Smooth muscle cell of the pulmonary artery (primary cell): ENCODE measurements at places on chromosomes 13 and 19. TPM values are rescaled to one million over a fixed set of nuclear protein-coding genes. Genes with fewer than 3 reads are reported as not detected.

ENOX1 gene
- 5.5 and 7.6 TPM in 2 replicates for total RNA-seq

ADPRHL1 gene
- 0.85 and 1.1 TPM in 2 replicates for total RNA-seq

LSR gene
- 0.20 and 0.33 TPM in 2 replicates for total RNA-seq

PCDH17 gene
- 0.26 and 2.7 TPM in 2 replicates for total RNA-seq

PSG7 gene
- 0.30 TPM in 1 of 2 replicates, not detected in the other for total RNA-seq

LGALS7 gene
- not detected in 2 replicates for total RNA-seq

LENG9 gene
- total RNA-seq: 10.4 and 12.7 TPM in 2 replicates

YJEFN3 gene
- total RNA-seq: 0.26 and 0.40 TPM in 2 replicates

SPART gene
- 152 and 153 TPM in 2 replicates for total RNA-seq

PLVAP gene
- 0.20 and 0.33 TPM in 2 replicates for total RNA-seq

SKA3 gene
- 0.83 and 2.0 TPM in 2 replicates for total RNA-seq

COL5A3 gene
- total RNA-seq: 8.6 and 138 TPM in 2 replicates

SOHLH2 gene
- total RNA-seq: 0.07 and 0.56 TPM in 2 replicates

MYO16 gene
- not detected in 2 replicates for total RNA-seq

SERTM1 gene
- total RNA-seq: not detected in 2 replicates

CBLC gene
- 0.07 TPM in 1 of 2 replicates, not detected in the other for total RNA-seq

ATP12A gene
- not detected in 2 replicates for total RNA-seq

ZNF57 gene
- total RNA-seq: 2.9 and 3.3 TPM in 2 replicates

GSX1 gene
- total RNA-seq: not detected in 2 replicates

LCP1 gene
- 0.20 TPM in 1 of 2 replicates, not detected in the other for total RNA-seq

ZNF567 gene
- total RNA-seq: 3.6 and 4.4 TPM in 2 replicates

OR7E24 gene
- total RNA-seq: not detected in 2 replicates

PSMC4 gene
- total RNA-seq: 107 and 131 TPM in 2 replicates

SHKBP1 gene
- total RNA-seq: 31.1 and 41.3 TPM in 2 replicates

UNC13A gene
- 5.4 and 6.5 TPM in 2 replicates for total RNA-seq

FRY gene
- 16.5 and 28.3 TPM in 2 replicates for total RNA-seq

KLK12 gene
- total RNA-seq: not detected in 2 replicates

ATP8B3 gene
- total RNA-seq: 1.8 TPM in 2 replicates

ZNF600 gene
- 2.6 and 2.9 TPM in 2 replicates for total RNA-seq

UBE2L5 gene
- total RNA-seq: 0.07 TPM in 1 of 2 replicates, not detected in the other

C19orf85 gene
- total RNA-seq: not detected in 2 replicates

NCAN gene
- under 0.01 TPM in 1 of 2 replicates, not detected in the other for total RNA-seq

LILRB1 gene
- not detected in 2 replicates for total RNA-seq

LYL1 gene
- 0.91 and 1.3 TPM in 2 replicates for total RNA-seq

EGLN2 gene
- total RNA-seq: 70.8 and 81.6 TPM in 2 replicates

PDE4C gene
- 4.5 and 21.3 TPM in 2 replicates for total RNA-seq

PTGER1 gene
- 4.4 and 7.9 TPM in 2 replicates for total RNA-seq

FAM216B gene
- total RNA-seq: not detected in 2 replicates

PRR22 gene
- total RNA-seq: 0.13 and 0.33 TPM in 2 replicates

PSPN gene
- total RNA-seq: 1.5 and 1.9 TPM in 2 replicates

KISS1R gene
- not detected in 2 replicates for total RNA-seq

ZNF99 gene
- not detected in 2 replicates for total RNA-seq

SGCG gene
- total RNA-seq: 0.07 and 0.52 TPM in 2 replicates

PDE4A gene
- 9.7 and 10.0 TPM in 2 replicates for total RNA-seq
